Pancreas (tissue), 10 donors: ENCODE measurements at places on chromosomes 12 and 14. TPM values are rescaled to one million over a fixed set of nuclear protein-coding genes. Genes with fewer than 3 reads are reported as not detected.

GRCh38 chr12:30826276-30826675 lies 71.5 kb upstream of the CAPRIN2 start:
- H3K36me3 ChIP-seq = no peaks in the 10 kb centered on the region
- no peak for DNase-seq
- no peak overlapping the region for H3K4me3 ChIP-seq
- H3K4me1 ChIP-seq = no peaks in the 10 kb centered on the region
- H3K27ac ChIP-seq = no peak overlapping the region

GRCh38 chr12:4243091-4243490 lies 30.5 kb upstream of the CCND2 start:
- no peaks in the 10 kb centered on the region for H3K4me1 ChIP-seq
- no peak for DNase-seq
- H3K36me3 ChIP-seq = no peaks in the 10 kb centered on the region
- no peak overlapping the region for H3K27ac ChIP-seq
- H3K4me3 ChIP-seq = no peak overlapping the region

MRPL52 gene
- total RNA-seq = 29.1 TPM

DNA sequence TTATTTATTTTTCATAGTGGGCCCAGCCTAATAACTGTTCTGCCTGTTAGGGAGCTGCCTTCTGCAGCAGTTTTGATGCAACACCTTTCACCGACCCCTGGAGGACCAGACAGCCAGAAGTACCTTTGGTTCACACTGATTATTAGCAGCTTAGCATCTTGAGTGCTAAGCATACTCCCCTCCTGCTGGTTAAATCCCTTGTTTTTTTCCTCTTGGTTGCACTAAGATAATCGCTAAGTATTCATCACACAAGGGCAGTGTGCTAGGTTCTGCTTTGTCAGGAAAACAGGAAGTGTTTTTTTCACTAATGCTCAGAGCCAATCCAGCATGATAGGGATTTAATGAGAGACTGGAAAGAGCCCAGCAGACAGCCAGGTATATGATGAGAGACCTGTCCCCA lies 437.0 kb downstream of the FUT8 start:
- no peaks in the 10 kb centered on the region for H3K36me3 ChIP-seq
- H3K27ac ChIP-seq = no peak overlapping the region
- no peak overlapping the region for H3K4me3 ChIP-seq
- H3K4me1 ChIP-seq = peaks cover 16% of the 10 kb centered on the region
- no peaks in the 10 kb centered on the region for H3K27me3 ChIP-seq

- no peak overlapping the region for H3K4me3 ChIP-seq
- no peak for DNase-seq
- H3K36me3 ChIP-seq = no peaks in the 10 kb centered on the region
- no peak overlapping the region for H3K27ac ChIP-seq
- H3K4me1 ChIP-seq = no peaks in the 10 kb centered on the region
- no peaks in the 10 kb centered on the region for H3K27me3 ChIP-seq
Measured at GRCh38 chr14:66403183-66403582, 83.0 kb upstream of the CCDC196 start.

DNA sequence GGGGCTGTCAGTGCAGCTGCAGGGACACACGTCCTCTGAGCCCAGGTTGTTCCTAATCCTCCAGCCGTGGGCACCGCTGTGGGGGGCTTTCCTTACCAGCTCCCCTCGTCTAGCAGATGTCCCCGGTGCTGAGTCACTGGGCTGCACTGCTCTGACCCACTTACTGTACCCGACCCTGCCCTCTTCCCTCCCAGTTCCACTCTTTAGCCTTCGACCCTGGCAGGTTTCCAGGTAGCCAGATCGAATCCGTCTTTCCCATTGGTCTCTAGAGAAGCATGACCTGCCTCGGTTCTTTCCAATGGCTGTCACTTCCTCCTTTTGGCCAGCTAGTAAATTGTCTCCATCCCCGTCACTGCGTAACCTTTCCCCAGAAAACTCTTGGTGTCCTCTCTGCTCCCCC lies 48.4 kb downstream of the ELK3 start:
- no peak overlapping the region for H3K4me3 ChIP-seq
- H3K36me3 ChIP-seq = no peaks in the 10 kb centered on the region

DNA sequence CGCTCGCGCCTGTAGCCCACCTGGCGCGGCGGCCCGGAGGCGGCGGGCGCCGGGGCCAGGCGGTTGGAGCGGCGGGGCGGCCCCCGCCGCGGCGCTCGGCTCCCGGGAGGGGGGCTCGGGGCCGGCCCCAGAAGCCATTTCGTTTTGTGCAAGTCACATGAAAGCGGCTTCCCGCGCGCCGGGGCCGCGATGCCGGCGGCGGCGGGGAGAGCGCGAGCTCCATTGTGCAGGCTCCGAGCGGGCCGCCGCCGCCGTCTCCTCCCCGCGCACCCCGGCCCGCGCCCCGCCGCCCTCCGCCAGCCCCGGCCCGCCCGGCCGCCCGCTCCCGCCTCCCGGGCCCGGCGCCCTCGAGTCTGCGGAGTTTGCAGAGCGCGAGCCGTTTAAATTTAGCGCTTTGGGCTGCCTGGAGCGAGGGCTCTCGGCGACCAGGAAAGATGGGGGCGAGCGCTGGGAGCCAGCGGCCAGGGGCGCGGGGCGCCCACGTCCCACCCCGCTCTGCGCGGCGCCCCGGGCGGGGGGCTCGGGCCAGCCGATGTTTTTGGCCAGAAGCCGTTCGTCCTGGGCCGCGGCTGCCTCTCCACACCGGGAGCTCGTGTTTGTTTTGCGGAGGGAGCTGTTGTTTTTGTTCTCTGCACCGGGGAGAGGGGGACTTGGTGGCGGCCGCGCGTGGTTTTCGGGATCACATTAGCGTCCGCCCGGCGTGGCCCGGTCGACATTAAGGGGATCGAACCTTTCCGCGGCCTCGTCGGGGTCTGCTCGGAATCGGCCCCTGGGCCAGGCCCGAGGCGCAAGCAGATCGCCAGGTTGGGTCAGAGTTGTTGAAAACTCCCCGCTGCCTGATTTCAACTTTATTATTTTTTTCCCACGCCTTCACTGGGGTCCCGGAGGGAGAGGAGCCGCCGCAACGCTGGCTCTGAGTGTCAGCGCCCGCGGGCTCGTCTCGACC lies 982 bp downstream of the BCL7A start:
- peak overlapping the region; percentile 89 for H3K27ac ChIP-seq
- H3K27me3 ChIP-seq = no peaks in the 10 kb centered on the region
- DNase-seq = peak; percentile 80
- H3K4me3 ChIP-seq = peak overlapping the region; percentile 44
- H3K4me1 ChIP-seq = peaks cover 12% of the 10 kb centered on the region
- no peaks in the 10 kb centered on the region for H3K36me3 ChIP-seq

CACNA1C gene
- total RNA-seq = 2.5 TPM

DNA sequence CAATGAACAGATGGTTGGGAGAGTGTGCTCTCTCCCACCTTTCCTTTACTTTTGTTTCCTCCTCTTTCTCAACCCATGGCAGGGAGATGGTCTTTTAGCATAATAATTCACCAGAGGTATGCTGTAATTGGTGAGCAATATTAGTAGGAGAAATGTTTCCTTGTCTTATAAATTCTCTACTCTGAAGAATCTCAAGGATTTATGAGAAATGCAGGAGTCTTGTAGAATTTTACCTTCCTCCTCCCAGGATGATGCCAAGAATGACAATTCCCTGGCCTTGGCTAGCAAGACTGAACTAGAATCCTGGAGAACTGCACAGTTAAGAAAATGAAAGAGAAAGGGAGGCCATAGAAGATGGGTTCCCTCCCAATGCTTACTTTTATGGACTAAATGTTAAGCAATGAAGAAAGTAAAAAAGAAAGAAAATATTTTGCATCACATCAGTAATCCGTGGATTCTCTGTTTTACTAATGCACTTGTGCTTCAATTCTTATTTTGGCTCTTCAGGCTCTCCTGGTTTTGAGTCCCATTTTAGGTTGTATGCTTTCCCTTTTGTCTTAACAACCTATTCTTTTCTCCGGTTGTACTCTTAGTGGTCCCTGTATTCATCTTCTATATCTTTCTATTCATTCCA lies 192.9 kb upstream of the GARIN6 start:
- no peak overlapping the region for H3K27ac ChIP-seq
- no peaks in the 10 kb centered on the region for H3K36me3 ChIP-seq
- DNase-seq = no peak

- H3K27me3 ChIP-seq = no peaks in the 10 kb centered on the region
- H3K36me3 ChIP-seq = no peaks in the 10 kb centered on the region
- no peak for DNase-seq
- no peak overlapping the region for H3K4me3 ChIP-seq
- no peaks in the 10 kb centered on the region for H3K4me1 ChIP-seq
Measured at GRCh38 chr12:128137140-128137539, 129.8 kb upstream of the TMEM132C start.

GRCh38 chr14:71380271-71380670 lies 473.0 kb downstream of the PCNX1 start:
- H3K27ac ChIP-seq = no peak overlapping the region
- H3K4me3 ChIP-seq = no peak overlapping the region
- peaks cover 9% of the 10 kb centered on the region for H3K4me1 ChIP-seq
- H3K36me3 ChIP-seq = no peaks in the 10 kb centered on the region
- no peaks in the 10 kb centered on the region for H3K27me3 ChIP-seq
- no peak for DNase-seq

DACT1 gene
- 0.69 TPM for total RNA-seq
